ENCODE measurements at places on chromosomes 1 and 21.

- H3K4me1 ChIP-seq, result peaks cover 18% of the 10 kb centered on the region
- H3K27me3 ChIP-seq, result no peaks in the 10 kb centered on the region
- H3K4me3 ChIP-seq, result no peak overlapping the region
- no peak for DNase-seq
- H3K36me3 ChIP-seq, result peaks cover 4% of the 10 kb centered on the region
- peak overlapping the region; percentile 31 for H3K27ac ChIP-seq
Observed at GRCh38 chr1:35885961-35886558, 3.1 kb downstream of the AGO1 start.

DNA sequence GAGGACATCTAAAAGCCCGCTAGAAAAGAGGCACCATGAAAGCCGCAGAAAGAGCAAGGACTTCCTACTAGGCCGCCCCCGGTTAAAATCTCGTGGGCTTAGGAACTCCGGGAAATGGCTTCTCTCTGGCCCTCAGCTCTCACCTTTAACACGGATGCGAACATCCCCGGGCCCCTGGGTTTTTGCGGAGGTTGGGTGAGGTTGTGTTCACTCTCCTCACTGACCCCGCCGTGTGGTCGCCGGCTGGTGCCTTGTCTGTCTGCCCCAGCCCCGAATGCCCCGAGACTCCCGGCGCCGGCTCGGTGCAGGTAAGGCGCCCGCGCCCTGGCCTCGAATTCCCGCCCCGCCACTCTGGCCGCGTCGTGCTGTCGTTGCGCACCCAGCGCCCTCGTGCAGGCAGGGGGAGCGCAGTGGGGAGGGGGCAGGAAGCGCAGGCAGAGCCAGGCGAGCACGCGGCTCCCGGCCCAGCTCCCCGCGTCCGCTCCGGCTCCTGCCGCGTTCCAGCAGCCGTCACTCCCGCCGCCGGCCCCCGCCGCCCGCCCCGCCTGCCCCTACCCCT, at the start of gene SHISAL2A:
SHISAL2A (plus strand) TSS at position 437 of the 559 bp plus-strand sequence. CDS start 326 bp downstream, outside the sequence.
- no peak within 1 kb of the TSS for H3K27ac ChIP-seq
- H3K4me3 ChIP-seq, result peak within 1 kb of the TSS; percentile 57
- no peak for DNase-seq
- H3K36me3 ChIP-seq, result no peaks in the 10 kb centered on the region
- H3K4me1 ChIP-seq, result peaks cover 32% of the 10 kb centered on the region

GRCh38 chr1:51736702-51737101, 119.8 kb downstream of the OSBPL9 start:
- H3K4me3 ChIP-seq, result no peak overlapping the region
- no peaks in the 10 kb centered on the region for H3K36me3 ChIP-seq
- H3K27me3 ChIP-seq, result no peaks in the 10 kb centered on the region
- no peak for DNase-seq
- peaks cover 16% of the 10 kb centered on the region for H3K4me1 ChIP-seq
- H3K27ac ChIP-seq, result no peak overlapping the region

DNA sequence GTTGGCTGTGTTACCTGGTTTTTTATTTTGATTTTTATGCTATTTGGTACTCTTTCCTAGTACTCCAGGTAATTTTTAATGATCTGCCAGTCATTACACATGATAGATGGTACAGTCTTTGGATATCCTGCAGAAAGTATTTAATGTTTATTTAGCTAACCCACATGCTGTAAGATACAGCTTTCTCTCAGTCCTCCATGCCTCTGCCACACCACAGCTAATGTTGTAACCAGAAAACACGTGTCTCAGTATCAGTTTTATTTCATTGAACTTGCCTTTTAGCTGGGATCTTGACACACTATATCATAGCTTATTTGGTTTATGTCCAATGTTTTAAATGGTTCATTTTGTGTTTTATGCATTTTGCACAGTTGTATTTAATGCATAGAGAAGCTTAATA, 1648.4 kb downstream of the KCNT2 start:
- DNase-seq, result no peak
- no peaks in the 10 kb centered on the region for H3K27me3 ChIP-seq
- no peak overlapping the region for H3K27ac ChIP-seq
- no peak overlapping the region for H3K4me3 ChIP-seq
- no peaks in the 10 kb centered on the region for H3K4me1 ChIP-seq

DNA sequence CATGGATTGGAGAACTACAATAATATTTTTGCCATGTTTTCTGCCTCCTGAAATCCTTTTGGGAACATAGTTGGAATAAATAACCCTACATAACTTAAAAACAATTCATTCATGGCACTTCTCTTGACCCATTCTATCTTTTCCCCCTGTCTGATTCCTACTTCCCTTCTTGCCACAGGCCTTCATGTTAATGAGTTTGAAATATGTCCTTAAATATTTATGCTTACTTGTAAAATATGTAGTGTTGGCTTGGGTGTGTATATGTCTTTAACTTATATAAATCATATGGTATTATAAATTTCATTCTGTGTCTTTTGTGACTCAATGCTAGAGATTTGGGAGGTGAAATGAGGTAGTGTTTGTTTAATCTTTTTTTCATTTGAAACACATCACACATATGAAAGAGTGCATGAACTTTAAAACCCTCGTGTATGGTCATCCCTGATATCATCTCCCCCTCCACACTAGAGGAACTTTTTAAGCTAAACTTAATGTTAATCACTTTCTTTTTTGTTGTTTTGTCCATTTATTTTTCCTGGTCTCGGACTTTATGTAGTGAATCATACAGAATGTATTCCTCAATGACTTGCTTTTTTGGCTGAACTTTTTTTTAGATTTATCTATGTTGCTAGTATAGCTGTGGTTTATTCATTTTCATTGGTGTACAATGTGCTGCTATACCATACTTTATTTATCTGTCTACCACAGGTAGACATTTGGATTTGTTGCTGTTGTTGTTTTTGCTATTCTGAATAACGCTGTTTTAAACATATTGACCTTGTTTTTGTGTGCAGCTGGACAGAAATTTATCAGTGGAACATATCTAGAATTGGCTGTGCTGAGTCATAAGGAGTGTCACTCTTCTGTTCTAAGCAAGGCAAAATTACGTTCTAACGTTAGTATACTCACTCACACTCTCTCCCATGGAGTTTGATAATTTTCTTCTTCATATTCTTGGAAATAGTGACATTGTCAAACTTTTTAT, 441.6 kb downstream of the PLPP3 start:
- peaks cover 2% of the 10 kb centered on the region for H3K4me1 ChIP-seq
- no peak overlapping the region for H3K4me3 ChIP-seq
- H3K36me3 ChIP-seq, result no peaks in the 10 kb centered on the region
- H3K27ac ChIP-seq, result no peak overlapping the region
- DNase-seq, result peak; percentile 26
- no peaks in the 10 kb centered on the region for H3K27me3 ChIP-seq

- DNase-seq, result peak; percentile 38
- H3K4me1 ChIP-seq, result peaks cover 12% of the 10 kb centered on the region
- peaks cover 33% of the 10 kb centered on the region for H3K27me3 ChIP-seq
- H3K4me3 ChIP-seq, result peak overlapping the region; percentile 42
Observed at GRCh38 chr1:44417351-44418021, 12.4 kb downstream of the RNF220 start.

DNA sequence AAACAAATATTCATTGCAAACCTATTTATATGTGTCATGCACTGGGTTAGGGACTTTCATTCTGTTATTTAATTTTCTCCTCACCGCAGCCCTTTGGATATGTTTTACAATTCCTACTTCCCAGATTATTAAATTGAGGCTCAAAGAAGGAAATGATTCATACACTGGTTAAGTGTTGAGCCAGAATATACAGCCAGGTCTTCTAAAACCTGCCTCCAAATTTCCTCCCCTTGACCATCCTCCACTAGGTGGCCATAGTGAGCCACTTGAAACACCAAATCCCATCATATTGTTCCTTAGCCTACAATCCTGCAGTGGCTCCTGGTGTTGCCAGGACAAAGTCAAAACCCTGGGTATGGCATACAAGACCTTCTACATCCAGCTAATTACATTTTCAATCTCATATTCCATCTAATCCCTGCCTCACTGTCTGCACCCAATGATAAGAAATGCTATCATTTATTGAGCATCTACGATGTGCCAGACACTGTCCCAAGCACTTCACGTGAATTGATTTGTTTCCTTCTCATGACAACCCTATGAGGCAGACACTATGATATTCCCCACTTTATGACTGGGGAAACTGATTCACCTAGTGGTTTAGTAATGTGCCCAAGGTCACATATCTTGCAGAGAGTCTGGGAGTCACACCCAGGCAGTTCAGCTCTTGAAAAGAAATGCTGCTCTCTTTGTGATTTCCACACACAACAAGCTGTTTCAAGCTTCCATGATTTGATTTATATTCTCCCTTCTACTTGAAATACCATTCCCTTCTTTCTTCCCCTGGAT, 23.6 kb upstream of the KIRREL1 start:
- H3K4me3 ChIP-seq, result no peak overlapping the region
- no peak overlapping the region for H3K27ac ChIP-seq
- H3K4me1 ChIP-seq, result no peaks in the 10 kb centered on the region
- no peaks in the 10 kb centered on the region for H3K27me3 ChIP-seq
- DNase-seq, result no peak

- no peaks in the 10 kb centered on the region for H3K36me3 ChIP-seq
- H3K4me1 ChIP-seq, result no peaks in the 10 kb centered on the region
- no peak overlapping the region for H3K27ac ChIP-seq
- no peak for DNase-seq
- H3K27me3 ChIP-seq, result no peaks in the 10 kb centered on the region
Observed at GRCh38 chr1:118335331-118335732, 150.3 kb upstream of the SPAG17 start.

DNA sequence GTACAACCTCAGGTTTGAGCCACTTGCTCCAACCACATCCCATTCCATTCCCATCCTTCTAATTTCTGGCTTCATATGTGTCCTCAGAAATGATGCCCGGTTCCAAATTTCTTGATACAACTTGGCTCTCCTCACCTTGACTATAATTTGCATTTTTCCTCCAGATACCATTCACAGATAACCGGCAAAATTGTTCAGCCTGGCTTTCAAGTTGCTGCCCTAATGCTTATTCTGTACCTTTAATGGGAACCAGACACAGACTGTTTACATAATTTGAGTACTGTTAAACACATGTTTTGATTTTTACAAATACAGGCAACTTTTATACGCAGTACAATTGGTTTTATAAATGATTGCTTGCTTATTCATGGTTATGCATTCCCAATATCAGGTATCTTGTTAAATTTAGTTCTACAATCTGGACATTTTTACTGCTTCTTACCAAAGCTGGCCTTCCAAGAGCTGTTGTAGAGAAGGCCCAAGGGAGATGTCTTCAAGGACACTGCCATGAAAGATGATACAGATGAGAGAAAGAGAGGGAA, 649.5 kb upstream of the CAMK1G start:
- H3K4me1 ChIP-seq, result no peaks in the 10 kb centered on the region
- no peak overlapping the region for H3K4me3 ChIP-seq
- no peaks in the 10 kb centered on the region for H3K27me3 ChIP-seq
- H3K36me3 ChIP-seq, result no peaks in the 10 kb centered on the region
- H3K27ac ChIP-seq, result no peak overlapping the region

GRCh38 chr21:44932408-44933181, 7.2 kb upstream of the SLX9 start:
- H3K27ac ChIP-seq, result no peak overlapping the region
- peaks cover 19% of the 10 kb centered on the region for H3K4me1 ChIP-seq
- no peak overlapping the region for H3K4me3 ChIP-seq

- peak overlapping the region; percentile 85 for H3K27ac ChIP-seq
- H3K4me3 ChIP-seq, result no peak overlapping the region
- peaks cover 25% of the 10 kb centered on the region for H3K4me1 ChIP-seq
- peak; percentile 95 for DNase-seq
- H3K27me3 ChIP-seq, result no peaks in the 10 kb centered on the region
- no peaks in the 10 kb centered on the region for H3K36me3 ChIP-seq
Observed at GRCh38 chr1:59150577-59151386, 146.1 kb upstream of the FGGY start.

DNA sequence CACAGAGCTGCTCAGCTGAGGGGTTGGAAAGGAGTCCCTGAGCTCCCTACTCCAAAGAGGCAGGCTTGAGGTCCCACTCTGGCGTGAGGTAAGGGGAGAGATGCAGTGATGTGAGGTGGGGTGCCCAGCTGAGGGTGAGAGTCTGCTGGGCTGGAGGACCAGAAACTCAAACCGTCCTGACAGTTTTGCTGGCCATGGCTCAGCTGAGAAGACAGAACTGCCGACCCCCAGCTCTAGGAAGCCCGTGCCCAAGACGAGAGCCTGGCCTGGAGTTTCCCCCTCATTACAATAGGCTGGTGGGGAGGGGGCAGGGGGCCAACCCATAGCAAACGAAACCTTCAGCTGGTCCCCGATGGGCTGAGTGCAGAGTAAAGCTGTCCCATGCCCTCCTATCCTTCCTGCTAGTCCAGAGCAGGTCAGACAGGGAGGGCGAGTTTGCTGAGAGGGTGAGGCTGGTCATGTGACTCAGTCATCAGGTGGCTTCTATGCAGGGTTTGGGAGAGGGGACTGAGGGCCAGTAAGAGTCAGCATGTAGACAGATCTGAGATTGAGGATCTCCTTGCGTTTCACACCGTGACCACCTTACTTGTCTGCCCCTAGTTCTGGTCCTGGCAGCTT, 129.3 kb downstream of the PRDM2 start:
- no peaks in the 10 kb centered on the region for H3K27me3 ChIP-seq
- peaks cover 3% of the 10 kb centered on the region for H3K4me1 ChIP-seq
- H3K4me3 ChIP-seq, result no peak overlapping the region
- DNase-seq, result no peak

- no peak for DNase-seq
- H3K27me3 ChIP-seq, result no peaks in the 10 kb centered on the region
- no peak overlapping the region for H3K27ac ChIP-seq
- no peaks in the 10 kb centered on the region for H3K36me3 ChIP-seq
- no peak overlapping the region for H3K4me3 ChIP-seq
Observed at GRCh38 chr1:57489358-57490036, 65.6 kb upstream of the DAB1 start.

- H3K4me3 ChIP-seq, result no peak overlapping the region
- peak; percentile 57 for DNase-seq
- H3K27ac ChIP-seq, result no peak overlapping the region
- H3K4me1 ChIP-seq, result no peaks in the 10 kb centered on the region
Observed at GRCh38 chr21:37606549-37606948, 240.0 kb downstream of the DYRK1A start.

DNA sequence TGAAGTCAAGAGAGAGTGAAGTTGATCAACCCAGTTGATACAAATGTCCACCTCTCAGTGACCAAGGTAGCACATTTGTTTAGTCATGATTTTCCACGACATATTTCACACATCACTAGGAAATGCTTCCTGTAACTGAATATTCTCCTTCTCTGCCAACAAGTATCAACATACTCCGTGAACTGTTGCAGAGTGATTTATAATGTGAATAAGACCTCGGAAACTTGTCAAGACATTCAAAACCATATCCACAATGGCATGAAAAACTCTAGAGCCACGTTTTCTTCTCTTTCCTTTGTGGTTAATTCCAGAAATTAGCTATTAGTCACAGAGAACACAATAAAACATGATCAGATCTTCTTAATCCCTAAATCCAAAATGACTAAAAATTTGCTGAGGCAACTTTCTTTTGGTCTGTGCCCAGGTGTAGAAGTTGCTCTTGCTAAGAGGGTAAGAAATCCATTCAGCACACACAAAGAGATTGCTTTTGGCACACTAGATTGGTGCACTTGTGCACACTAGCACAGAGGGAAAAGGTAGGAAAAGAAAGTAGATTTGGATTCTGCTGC, 244.3 kb upstream of the NRIP1 start:
- DNase-seq, result no peak
- no peaks in the 10 kb centered on the region for H3K36me3 ChIP-seq
- H3K27me3 ChIP-seq, result no peaks in the 10 kb centered on the region
- no peak overlapping the region for H3K4me3 ChIP-seq
- no peak overlapping the region for H3K27ac ChIP-seq
